Neuronal stem cell (in vitro differentiated cells): ENCODE measurements at places on chromosomes 2 and 18.

DNA sequence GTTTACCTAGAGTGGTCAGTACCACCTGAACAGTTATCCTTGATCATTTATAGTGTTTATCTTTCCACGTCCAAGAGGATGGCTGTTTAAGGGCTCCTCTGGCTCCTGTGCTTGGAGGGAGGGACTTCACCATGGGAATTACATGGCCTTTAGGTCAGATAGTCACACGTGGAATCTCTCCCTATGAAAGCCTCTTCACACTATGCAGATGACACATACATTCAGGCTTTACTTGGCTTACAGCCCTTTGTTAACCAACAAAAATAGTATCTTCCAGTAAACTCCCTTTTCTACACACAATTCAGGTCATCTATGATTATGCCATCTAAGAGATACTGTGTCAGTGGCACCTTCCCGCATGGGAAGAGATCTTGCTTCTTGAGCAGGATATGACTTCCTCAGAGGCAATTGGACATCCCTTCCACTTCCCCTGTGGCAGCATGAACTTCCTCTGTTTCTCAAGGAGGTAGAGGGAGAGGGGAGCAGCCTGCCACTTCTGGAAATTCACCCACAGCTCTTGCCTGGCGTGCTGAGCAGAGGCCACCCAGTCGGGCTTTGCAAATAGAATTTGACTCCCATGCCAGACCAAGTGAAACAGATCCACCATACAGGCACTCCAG, 53.5 kb downstream of the COLEC12 start:
- no peak for DNase-seq

- no peak for DNase-seq
These were observed 42.4 kb downstream of the TCF7L1 start for GRCh38 chr2:85175369-85176299.

GRCh38 chr2:54092940-54093339, 22.5 kb upstream of the ACYP2 start:
- DNase-seq, result no peak

GRCh38 chr2:241379481-241380480, 23.7 kb downstream of the FARP2 start:
- DNase-seq, result no peak

DNA sequence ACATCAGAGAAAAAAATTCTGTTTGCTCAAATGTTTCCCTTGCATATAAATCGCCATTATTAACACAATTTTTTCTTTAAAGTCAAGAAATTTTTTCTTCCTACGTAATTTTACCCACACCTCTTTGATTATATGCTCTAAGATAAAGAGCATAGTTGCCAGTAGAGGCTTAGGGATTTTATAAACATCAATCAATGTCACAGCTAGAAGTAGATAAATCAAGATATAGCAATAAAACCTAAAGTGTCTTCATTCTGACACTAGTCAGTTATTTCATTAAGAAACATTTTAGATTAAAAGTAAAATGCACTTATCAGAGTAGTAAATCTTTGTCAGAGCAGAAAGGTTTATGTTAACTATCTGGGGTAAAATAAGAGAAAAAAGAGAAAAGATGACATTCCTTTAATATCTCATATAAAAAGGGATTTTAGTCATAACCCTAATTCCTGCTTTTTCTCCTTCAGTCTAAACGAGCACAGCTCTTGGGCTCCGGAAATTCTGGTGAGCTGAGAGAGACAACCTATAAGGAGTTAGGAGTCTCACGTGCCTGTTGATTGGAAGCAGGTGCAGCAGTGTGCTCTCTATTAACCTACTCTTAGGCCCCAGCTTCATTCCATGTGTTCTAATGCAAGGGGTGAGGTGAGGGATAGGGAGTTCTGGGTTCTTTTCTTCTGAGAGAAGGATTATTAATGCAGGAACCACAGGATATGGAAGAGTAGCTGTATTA, 172.4 kb upstream of the GULP1 start:
- no peak for DNase-seq

DNA sequence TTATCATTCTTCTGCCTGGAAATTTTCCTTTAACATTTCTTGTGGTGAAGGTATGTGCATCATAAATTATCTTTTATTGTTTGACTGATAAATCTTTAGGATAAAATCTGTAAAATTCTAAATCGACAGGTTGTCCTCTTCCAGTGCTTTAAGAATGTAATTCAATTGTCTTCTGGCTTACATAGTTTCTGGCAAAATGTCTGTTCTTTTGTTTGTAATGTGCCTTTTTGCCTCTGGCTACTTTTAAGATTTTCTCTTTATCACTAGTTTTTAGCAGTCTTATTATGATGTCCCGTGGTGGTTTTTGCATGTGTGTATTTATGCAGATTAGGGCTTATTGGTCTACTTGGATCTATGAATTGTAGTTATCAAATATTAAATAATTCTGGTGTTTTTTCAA, 203.6 kb upstream of the COPS8 start:
- no peak for DNase-seq

GRCh38 chr2:63163161-63163820, 112.7 kb downstream of the OTX1 start:
- DNase-seq, result no peak

GRCh38 chr2:178450524-178450773, 526 bp downstream of the PRKRA start:
- no peak for DNase-seq

DNA sequence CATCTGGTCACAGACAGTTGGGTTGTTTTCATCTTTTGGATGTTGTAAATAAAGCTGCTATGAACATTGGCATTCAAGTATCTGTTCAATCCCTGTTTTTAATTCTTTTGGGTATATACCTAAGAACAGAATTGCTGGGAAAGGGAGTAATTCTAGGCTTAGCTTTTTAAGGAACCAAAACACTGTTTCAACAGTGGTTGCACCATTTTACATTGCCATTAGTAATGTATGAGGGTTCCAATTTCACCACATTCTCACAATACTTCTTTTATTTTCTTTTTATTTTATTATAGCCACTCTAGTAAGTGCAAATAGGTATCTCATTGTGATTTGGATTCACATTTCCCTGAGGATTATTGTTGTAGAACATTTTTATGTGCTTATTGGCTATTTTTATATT, 108.9 kb upstream of the GLS start:
- no peak for DNase-seq

- DNase-seq, result no peak
These were observed 101.0 kb downstream of the STPG4 start for GRCh38 chr2:47054036-47054555.

DNA sequence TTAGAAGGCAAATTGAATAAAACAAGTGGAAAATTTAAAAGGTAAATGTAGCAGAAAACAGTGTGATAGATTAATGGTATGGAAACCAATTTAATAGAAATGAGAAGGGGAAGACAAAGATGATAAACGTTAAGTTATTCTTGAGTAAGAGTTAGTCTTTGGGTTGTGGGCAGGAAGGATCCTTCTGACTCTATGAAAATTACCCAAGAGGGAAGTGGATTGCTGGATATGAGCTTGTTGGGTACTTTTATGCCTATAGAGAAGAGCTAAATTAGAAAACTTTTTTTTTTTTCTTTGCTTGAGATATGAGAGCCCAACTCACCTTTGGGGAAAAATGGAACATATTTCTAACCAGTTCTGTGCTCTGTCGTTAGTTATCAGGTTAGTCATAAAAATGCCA, 144.0 kb downstream of the LDLRAD4 start:
- DNase-seq, result no peak

DNA sequence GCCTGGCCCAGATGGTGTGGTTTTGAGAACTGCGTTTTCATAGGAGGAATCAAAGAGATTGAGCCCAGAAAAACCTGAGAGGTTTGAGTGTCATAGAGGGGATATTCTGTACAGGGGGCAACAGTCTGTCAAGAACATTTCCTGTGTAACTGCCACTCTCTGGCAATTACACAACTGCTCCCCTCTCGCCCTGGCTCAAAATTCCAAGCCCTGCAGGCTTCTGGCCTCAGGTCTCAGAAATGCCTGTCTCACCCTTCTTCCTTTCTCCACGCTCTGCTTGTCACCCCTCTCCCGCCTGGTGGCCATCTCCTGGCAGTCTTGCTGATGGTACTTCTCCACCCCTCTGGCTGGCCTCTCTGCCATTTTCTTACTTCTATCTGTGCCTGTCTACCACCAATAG, 4.0 kb downstream of the VAMP5 start:
- no peak for DNase-seq

GRCh38 chr18:25962176-25962575, 128.2 kb downstream of the SS18 start:
- no peak for DNase-seq

DNA sequence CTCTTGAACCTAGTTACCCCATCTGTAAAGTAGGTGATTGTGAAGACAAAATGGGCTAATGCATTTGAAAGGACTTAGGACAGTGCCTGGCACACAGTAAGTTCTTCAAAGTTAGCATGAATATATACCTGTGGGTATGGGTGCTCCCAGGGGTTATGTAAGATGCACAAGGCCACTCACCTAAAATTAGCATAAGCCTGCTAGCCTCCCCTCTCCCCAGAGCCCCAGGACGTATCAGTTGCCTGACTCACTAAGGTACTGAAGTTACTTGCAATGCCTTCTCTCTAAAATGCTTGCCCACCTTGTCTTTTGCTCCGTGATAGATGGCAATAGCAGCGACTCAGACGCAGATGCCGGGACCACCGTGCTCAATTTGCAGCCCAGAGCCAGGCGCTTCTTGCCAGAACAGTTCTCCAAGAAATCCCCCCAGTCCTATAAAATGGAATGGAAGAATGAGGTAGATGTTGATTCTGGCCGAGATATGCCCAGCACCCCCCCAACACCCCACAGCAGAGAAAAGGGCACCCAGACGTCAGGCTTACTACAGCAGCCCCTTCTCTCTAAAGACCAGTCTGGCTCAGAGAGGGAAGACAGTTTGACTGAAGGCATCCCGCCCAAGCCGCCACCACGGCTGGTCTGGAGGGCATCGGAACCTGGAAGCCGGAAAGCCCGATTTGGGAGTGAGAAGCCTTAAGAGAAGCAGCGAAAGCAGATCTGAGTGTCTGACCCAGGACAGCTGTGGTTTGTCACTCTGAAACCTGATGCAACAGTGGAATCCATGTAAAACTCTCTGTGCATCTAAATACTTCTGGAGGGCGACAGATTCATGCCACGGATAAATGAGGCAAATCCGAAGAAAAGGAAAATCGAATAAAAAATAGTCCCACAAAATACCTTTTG, 53.8 kb upstream of the TMEM182 start:
- no peak for DNase-seq

GRCh38 chr2:24973812-24974211, 2.1 kb upstream of the DNAJC27 start:
- no peak for DNase-seq

- DNase-seq, result no peak
These were observed 256.0 kb upstream of the RAB6C start for GRCh38 chr2:129723277-129724020.

- no peak for DNase-seq
These were observed 449.1 kb downstream of the TNS1 start for GRCh38 chr2:217553679-217554078.

DNA sequence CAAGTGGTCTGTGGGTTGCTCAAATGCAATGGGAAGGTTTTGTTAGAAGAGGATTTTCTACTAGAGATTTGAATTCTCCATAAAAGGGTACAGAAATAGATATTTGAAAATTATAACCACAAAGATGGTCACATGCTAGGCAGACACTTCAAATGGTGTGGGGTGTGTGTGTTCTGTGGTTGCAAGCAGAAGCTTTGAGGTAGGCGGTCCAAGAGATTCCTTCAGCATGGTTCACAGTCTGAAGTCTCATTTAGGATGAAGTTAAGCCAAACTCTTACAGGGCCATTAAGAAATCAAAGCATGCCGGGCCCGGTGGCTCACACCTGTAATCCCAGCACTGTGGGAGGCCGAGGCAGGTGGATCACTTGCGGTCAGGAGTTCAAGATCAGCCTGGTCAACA, 38.3 kb upstream of the RMDN2 start:
- DNase-seq, result no peak

DNA sequence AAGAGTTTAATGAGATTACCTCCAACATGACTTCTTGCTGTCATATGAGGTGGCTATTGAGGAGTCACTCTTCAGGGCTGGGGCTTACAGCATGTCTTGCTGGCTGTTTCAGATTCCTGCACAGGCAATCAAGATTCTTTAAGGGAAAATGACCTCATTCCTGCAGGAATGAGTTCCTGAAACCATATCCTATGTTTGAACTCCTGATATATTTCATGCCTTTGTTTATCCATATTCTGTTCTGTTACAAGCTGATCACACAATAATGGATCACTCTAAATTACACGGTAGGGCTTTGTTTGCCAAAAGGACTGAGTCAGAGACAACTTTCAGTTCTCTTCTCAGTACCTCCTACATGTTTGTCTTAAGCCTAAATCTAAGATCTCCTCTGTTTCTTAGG, 879.8 kb upstream of the PIK3C3 start:
- DNase-seq, result no peak
